CMK (cell line): ENCODE measurements at places on chromosomes 13 and 19.

GRCh38 chr19:55597501-55597921 lies 1.8 kb downstream of the FIZ1 start:
- no peak for DNase-seq

- no peak for DNase-seq
These were observed 1726.0 kb downstream of the EFNB2 start for GRCh38 chr13:104809483-104809882.

- no peak for DNase-seq
These were observed 10.9 kb downstream of the SLC46A3 start for GRCh38 chr13:28707629-28708427.

GRCh38 chr19:1252221-1252820 lies 3.9 kb downstream of the MIDN start:
- DNase-seq: no peak

GRCh38 chr19:5440299-5440698 lies 14.9 kb upstream of the ZNRF4 start:
- no peak for DNase-seq

- no peak for DNase-seq
These were observed 10.1 kb downstream of the RHPN2 start for GRCh38 chr19:33054623-33055022.

- DNase-seq: no peak
These were observed 13.3 kb upstream of the AKAP8L start for GRCh38 chr19:15432018-15432494.

- DNase-seq: no peak
These were observed 180.0 kb downstream of the LHFPL6 start for GRCh38 chr13:39422845-39423565.

- no peak for DNase-seq
These were observed 7.3 kb downstream of the IRS2 start for GRCh38 chr13:109779074-109779473.

DNA sequence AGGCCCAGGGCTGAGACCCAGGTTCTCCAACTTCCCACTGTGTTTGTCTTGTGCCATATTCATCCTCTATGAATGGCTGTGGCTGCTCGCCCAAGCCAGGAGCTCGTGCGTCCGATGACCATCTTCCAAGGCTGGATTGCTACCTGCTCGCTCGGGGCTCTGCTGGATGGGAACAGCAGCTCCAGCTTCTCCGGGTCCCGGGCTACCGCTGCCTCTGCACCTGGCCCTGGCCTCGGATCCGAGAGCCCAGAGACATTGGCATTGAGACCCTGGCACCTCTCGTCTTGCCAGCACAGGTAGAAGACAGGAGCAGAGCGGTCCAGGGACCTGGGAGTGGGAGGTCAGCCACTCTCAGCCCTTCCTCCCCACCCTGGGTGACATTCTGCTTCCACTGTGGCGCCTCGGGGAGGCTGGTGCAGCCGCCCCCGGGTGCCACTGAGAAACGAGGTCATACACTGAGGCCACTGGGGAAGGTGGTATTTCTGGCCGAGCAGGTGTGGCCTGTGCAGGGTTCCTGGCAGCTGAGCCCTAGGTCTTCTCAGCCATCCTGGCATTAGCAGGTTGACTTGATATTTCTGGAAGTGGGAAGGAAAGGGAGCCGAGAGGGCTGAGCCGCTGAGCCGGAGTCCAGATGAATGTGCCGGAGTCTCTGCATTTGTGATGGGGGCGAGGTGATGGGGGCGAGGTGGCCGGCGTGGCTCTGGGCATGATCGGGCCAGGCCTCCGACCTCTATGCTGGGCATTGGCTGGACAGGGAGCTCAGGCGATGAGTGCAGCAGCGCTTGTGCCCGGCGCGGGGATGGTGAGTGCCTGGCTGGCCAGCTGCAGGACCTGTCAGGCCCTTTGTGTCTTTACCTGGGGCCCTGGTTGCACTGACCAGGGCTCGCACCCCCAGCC lies 18.6 kb downstream of the NDUFB7 start:
- DNase-seq: no peak

DNA sequence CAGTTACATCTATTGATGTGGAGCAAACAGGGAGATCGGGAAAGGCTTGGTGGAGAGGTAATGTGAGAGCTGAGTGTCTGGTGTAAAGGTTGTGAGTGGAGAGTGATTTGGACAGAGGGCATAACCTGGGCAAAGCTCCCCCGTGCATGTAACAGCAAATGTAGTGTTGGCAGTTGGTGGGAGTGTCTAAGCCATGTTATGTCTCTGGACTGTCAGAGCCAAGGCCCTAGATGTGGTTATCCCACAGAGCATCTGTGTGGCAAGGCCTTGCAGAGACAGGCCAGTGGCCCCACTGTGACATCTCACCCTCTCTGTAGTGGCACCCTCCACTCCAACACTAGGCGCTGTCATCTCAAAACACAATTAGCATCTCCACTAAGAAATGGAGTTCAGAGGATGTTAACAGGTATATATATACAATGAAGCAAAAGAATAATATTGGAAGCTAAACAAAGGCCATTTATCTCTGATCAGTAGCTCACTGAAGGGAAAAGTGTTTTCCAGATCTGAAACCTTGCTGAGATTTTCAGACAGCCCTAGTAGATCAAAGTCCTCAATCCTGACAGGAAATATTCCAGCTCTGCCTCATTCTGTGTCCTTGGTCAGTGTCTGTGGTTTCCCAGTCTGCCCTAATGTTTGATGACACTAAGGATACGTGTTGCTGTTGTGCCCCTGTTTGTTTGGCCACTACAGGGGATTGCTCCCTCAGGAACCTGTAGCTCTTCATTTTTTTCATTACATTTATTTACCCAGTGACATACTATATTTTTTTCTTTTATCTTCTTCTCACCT lies 20.2 kb downstream of the POLR1D start:
- DNase-seq: no peak

DNA sequence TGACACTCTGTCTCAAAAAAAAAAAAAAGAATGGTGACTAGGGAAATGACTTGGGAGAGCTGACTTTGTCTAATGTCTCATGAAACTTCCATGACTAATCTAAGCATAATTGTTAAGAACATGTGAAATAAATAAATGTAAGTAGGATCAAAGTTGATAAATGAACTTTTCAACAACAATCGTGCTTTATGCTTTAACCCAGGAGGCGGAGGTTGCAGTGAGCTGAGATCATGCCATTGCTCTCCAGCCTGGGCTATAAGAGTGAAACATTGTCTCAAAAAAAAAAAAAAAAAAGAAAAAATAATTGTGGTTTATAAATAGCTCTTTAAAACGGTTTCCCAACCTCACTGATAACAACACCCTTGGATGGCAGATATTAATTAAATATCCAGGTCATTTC lies 12.9 kb upstream of the AKT2 start:
- no peak for DNase-seq

- DNase-seq: no peak
These were observed 36.0 kb upstream of the UBL3 start for GRCh38 chr13:29886446-29886845.

DNA sequence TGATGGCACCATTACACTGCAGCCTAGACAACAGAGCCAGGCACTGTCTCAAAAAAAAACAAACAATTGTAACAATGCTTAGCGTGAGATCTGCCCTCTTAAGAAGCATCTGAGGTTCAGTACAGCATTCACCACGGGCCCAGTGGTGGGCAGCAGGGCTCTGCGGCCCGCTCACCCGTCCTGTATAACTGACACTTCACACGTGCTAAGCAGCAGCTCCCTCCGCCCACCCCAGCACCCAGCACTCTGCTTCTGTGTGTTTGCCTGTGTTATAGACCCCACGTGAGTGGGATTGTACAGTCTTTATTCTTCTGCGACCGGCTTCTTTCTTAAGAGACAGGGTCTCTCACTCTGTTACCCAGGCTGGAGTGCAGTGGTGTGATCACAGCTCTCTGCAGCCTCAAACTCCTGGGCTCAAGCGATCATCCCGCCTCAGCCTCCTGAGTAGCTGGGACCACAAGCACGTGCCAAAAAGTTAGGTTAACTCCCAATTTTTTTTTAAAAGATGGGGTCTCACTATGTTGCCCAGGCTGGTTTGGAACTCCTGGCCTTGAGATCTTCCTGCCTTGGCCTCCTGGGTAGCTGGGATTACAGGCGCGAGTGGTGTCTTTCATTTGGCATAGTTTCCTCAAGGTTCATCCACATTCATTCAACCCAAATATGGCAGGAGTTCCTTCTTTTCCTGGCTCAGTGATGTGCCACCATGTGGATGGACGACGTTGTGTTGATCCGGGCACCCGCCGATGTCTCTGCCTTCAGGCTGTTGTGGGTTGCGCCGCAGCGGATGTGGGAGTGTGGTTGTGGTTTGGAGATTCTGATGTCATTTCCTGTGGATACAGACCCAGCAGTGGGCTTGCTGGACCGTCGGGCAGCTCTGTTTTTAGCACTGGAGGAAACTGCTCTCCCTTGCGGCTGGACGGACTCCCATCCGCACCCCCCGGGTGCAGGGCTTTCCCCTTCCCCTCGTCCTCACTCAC lies 170.0 kb downstream of the KDM4B start:
- DNase-seq: peak; percentile 88

DNA sequence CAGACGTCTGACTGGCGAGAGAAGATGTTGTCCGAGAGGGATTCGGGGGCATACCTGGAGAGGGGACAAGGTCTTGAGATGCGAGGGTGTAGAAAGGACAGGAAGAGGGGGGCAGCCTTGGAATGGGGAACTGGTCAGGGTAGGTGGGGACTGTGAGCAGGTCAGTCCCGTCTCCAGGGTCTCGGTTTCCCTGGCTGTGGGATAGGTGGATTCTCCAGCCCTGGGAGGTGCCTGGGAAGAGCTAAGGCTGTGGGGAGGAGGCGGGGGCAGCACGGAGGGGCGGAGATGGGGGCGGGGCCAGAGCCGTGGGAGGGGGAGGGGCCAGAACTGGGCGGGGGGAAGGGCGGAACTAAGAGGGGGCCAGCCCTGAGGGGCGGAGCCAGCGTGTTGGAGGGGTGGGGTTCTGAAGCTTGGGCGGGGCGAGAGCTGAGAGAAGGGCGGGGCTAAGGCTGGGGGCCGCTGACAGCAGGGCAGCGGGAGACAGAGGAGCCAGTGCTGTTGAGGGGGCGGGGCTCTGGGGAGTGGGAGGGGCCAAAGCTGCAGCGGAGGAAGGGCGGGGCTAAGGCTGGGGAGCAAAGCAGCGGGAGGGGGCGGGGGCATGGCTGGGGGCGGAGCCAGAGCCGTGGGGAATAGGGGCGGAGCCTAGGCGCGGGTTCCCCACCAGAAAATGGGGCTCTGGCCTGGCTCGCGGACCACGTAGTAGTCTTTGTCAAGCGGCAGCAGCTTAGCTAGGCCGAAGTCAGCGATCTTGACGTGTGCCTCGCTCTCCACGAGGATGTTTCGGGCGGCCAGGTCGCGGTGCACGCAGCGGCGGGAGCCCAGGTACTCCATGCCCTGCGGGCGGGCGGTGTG lies 9.5 kb upstream of the INSL3 start:
- DNase-seq: peak; percentile 42

DNA sequence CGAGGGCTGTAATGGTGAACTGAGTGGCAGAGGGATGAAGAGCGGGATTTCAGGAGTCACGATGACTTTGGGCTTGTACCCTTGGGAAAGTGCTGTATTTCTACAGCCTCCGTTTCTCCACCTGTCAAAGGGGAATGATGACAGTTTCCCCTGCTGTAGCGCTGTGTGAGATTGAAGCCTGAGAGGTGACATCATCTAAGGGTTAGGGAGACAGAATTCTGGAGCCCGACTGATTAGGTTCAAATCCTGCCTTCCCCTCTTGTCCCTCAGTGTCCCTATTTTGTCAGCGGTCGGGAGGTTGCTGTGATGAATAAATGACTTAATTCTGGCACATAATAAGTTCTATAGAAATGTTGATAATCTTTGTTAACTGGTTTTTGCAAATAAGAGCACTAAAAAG lies 693 bp downstream of the MRPL4 start:
- no peak for DNase-seq

DNA sequence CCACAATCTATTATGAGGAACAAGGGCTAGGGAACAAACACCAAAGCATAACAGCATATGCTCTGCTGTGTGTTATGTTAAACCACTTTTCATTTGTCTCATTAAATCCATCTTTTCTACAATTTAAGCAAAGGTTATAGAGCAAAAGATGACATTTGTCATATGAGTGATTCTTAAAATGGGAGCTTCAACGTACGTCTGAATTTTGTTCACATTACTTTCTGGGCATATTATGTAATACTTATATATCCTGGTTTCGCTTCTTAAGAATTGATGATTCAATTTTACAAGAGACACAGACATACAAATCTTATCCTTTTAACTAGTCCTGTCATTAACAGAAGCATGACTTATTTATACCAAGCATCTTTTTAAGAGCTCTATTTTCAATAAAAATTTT lies 3.3 kb upstream of the TPP2 start:
- DNase-seq: no peak

DNA sequence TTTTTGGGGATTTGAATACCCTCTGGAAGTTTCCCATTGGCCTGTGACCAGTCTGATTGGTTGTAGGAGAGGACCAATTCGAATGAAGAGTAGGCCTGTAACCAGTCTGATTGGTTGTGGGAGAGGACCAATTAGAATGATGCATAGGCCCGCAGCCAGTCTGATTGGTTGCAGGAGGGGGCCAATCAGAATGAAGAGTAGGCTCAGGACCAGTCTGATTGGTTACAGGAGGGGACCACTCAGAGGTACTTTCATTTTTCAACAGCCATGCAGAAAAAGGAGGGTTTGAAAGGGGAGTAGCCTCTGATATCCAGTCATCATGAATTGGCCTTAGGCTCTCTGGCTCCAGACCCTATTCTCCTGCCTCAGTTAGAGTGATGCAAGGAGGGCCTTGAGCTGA lies 30.4 kb upstream of the SLC1A5 start:
- DNase-seq: peak; percentile 27

DNA sequence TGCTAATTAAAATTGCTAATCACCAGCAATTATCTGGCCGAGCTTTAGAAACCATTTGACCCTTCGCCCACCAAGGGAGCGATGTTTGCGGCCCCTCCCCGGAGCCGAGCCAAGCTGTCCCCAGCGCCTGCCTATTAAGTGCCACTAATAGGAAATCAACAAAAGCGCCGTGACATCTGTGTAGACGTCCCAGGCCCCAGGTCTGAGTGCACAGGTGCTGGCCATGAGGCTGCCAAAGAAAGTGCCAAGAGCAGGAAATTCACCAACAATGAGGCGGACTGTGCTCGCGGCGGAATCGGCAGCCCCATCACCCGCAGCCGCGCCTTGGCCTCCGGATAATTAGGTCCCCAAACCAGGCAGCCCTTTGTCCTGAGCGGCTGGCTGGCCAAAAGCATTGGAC lies 44.5 kb upstream of the SPACA7 start:
- no peak for DNase-seq

DNA sequence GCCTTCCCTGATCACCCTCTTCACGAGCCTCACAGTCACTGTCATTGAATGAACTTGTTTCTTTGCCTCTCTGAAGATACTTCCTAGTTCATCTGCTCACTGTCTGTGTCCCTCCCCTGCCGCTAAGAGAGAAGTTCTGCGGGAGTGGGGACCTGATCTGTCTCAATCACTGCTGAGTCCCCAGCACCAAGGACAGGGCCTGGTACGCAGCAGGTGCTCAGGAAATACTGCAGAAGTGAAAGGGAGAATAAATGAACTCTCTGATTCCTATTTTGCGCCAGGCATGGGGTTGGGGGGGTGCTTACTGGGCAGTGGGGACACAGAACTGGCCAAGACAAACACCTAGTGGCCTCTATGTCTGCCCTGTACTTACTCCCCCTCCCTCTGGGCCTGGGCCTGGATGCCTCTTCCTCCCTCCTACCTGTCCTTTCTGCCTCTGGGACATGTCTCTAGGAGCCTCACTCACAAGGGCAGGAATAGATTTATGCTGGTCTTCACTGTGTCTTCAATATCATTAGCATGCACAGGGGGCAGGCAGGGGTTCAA lies 17.5 kb downstream of the FCGBP start:
- no peak for DNase-seq

GRCh38 chr19:2332341-2333026 lies 4.0 kb downstream of the SPPL2B start:
- no peak for DNase-seq
